CD4-positive, alpha-beta T cell treated with Interleukin-17A for 4 hours (primary cell): ENCODE measurements at places on chromosomes 6 and 20.

DNA sequence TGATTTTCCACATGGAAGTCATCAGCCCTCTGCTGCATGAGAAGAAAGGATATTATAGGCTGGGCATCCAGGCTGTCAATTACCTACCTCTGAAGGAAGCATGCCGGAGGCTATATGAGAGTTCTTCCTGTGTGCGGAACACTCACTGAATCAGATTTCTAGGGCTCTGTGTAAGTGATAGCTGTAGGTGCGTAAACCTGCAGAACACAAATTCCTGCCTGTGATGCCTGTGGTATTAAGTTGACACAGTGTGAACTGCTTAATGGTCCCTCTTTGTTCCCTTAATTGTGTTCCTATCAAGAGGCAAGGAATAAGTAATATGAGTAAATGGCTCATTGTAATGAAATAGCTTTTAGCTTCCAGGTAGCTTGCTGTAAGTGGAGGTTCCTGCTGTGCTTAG lies 103.3 kb downstream of the ANKS1A start:
- DNase-seq: no peak

DNA sequence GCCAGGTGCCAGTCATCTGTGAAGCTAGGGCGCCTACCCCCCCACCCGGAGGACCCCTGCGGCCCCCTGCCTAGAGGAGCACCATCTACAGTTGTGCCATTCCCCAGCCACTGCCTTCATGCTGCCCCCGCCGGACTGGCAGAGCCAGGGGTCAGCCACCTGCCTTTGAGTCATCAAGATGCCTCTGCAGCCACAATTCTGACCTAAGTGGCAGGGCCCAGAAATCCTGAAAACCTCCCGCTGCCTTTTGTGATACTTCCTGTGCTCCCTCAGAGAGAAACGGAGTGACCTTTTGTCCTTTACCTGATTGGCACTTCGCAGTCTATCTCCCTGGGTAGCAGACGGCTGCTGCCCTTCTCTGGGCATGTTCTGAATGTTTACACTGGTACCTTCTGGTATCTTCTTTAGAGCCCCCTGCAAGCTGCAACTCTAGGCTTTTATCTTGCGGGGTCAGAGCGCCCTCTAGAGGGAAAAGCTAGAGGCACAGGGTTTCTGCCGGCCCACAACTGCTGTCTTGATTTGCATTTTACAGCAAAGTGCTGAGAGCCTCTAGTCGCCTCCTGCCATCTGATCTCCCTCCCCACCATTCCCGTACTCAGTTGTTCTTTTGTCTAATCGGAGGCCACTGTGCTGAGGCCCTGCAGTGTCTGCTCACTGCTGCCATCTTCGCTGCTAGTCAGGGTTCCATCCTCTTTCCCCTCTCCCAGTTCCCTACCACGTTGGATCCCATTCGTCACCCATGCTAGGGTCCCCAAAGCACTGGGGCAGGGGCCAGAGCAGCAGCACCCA lies 26.9 kb downstream of the SPATA2 start:
- peak; percentile 53 for DNase-seq

GRCh38 chr6:132234356-132234755 lies 166.9 kb downstream of the MOXD1 start:
- DNase-seq: no peak

DNA sequence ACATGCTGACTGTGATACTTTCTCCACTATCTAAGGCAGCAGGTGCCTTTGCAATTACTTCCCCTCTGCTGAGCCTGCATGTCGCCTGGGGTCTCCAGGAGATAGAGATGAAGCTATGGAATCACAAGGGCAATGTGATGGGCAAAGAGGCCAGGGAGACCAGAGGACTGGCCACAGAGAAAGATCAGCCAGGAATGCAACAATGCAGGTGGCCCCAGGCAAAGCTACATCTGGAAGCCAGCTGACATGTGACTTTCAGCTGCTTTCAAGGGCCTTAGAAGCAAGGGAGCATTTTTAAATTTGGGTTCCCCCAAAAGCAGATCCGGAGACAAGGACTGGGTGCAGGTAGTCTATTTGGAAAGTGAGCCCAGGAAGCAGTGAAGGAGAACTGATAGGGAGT lies 107.9 kb upstream of the SRSF6 start:
- DNase-seq: no peak

DNA sequence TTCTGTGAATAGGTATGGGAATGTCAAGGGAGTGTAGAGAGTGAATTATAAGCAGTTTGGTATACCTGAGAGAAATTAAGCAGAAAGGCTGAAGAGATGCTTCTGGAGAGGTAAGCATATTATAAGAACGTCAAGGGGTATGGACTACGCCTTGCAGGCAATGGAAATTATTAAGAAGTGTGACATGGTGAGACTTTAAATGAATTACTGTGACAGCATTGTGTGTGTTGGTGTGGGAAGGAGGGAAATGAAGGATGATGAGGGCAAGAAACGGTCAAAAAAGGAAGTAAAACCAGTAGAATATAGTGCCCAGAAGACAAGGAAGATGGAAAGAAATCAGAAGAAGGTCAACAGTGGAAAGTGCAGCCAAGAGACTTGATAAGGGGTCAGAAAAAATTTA lies 5.9 kb downstream of the KHDRBS2 start:
- no peak for DNase-seq

DNA sequence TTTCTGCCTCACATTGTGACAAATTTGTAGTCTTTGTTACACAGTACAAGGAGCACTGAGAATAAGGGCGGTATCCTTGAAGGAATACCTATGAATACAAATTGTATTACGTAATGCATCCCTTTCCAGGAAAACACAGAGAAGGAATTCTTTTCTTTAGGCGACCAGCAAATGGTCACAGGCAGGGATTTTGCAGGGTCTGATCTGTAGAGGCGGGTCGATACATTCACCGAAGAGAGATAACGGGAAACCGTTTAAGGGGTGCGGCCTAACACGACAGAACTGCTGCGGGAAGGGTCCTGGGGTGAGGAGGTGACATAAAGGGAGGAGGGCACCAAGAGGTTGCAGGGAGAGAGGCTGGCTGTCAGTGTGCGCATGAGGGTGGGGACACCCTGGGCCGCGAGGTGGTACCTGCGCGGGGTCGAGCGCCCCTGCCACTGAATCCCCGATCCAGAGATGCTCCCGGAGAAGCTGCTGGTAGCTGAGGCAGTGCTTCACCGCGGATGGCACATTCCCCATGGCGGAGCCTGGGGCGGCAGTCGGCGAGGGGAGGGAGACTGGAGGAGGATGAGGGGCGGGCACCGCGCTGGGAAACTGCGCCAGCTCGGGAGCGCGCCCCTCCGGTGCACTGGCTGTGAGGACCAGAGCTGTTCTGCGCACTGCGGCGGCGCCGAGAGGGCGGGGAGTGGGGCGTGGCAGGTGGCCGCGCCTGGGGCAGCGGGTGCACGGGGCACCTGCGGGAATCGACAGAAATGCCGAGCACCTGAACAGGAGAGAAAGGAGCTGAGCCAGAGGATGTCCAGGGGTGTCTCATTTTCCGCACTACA lies at the start of gene HMGCLL1:
HMGCLL1 (minus strand) TSS at position 656 of the 827 bp plus-strand sequence; CDS start at position 519, 137 bp downstream.
- no peak for DNase-seq

GRCh38 chr6:2611092-2611491 lies 139.6 kb downstream of the MYLK4 start:
- no peak for DNase-seq

- DNase-seq: no peak
Measured at GRCh38 chr6:137879299-137879698, 12.2 kb downstream of the TNFAIP3 start.

DNA sequence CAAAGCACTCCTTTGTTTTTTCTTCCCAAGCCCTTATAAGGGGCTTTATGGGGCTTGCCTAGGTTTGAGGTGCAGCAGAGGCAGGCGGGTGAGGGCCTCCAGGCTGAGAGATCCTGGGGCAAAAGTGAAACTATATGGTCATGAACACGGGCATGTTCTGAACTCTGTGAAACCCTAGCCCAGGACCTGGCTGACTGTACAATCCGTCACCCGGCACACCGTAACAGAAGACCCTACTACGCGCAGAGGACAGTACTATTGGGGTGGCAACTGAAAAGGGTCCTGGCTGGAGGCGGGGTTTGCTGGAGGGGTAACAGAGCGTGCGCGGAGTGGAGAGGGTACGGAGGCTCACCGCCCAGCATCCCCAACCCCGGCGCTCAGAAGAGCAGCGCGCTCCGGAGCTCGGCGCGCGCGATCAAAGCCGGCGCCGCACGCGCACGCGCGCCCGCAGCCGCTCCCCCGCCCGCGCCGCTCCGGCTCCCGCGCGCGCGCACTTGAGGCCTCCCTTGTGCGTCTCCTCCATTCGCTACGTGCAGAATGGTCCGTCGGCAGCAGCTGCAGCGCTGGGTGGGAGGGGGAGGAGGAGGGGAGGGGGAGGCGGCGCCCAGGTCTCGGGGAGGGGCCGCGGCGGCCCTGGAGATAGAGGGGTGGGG lies 54.2 kb downstream of the MRPL14 start:
- peak; percentile 80 for DNase-seq

- DNase-seq: no peak
Measured at GRCh38 chr6:121633309-121633708, 197.9 kb downstream of the GJA1 start.

DNA sequence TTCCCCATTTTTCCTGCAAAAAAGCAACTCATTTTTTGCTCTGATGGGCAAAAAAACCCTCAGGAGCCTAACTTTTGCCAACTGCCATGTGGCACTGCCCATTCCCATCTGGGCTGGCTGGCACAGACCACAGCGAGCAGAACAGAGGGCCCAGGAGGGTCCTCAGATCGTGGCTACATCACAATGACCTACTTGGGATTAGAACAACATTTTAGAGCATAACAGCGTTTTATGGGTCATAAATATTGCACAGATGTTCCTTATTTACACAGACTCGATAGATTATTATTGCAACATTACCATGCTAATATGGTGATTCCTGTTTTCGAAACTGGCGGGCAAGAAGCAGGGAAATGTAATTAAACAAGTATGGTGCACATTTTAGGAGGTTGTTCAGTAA lies 28.0 kb downstream of the PTPRT start:
- no peak for DNase-seq

DNA sequence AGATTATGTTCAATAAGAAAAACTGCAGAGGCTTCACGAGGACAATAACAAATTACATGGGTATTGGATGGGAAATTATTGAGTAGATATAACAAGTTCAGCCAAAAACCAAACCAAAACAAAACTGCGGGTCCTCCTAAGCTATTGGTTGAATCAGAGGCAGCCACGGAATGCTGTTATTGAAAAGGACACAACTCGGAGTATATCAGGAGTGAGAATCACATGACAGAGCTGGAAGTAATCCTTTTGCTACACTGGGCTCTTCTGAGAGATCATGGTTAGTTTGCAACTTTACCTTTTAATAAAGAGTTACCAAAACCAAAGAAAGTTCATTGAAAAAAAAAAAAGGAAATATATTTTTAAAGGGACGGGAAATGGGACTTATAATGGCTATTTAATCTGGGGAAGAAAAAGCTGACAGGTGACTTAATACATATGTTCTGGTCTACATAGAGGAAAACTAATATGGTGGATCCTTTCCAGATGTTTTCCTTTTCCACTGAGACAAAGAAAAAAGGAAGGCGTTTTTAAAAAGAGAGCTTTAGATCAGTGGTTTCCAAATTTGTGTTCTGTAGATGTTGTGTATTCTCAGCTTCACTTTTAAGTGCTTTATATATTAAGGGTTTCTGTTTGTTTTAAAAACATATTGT lies 6.9 kb upstream of the CITED2 start:
- no peak for DNase-seq

DNA sequence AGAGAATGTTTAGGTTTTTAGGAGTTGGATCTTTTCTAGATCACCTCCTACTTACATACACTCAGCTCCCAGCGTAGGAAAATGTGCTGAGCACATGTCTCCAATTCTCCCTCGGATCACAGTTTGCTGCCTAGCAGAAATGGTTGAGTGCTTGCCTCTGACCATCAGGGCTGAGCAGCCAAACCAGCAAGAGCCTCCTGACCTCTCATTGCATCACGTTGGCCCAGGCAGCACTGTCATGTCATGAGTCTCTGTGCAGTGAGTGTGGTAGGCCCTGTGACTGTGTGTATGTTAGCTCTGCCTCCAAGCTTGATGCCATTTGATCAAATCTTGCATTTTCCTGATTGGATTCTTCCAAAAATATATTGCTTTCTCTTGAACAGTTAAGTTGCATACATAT lies 112.0 kb downstream of the LRRC1 start:
- no peak for DNase-seq

- DNase-seq: peak; percentile 45
Measured at GRCh38 chr6:122839472-122839871, 50.4 kb downstream of the SMPDL3A start.

DNA sequence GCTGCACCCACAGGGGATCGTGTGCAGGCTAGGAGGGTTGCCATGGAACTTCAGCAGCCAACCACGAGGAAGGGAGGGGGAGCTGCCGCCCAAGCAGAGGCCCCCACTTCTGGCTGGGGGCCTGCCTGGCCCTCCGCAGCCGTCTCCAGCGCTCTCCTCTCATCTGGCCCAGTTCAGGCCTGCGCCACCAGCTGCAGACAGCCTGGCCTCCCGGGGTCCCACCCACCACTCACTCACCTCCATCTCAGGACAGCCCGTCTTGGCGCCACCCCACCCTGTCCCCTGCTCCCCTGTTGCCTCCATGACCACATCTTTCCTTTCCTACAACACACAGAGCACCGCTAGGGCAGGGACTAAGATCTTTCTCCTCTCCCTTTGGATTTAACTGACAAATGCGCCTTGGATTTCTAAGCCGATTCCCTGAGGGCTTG lies 98.7 kb downstream of the ANKRD60 start:
- DNase-seq: no peak

GRCh38 chr6:26575494-26575939 lies 21.2 kb upstream of the ABT1 start:
- DNase-seq: no peak

- DNase-seq: no peak
Measured at GRCh38 chr6:5164092-5164491, 79.0 kb downstream of the PPP1R3G start.

GRCh38 chr6:136920216-136920615 lies 1.9 kb upstream of the SLC35D3 start:
- DNase-seq: no peak

DNA sequence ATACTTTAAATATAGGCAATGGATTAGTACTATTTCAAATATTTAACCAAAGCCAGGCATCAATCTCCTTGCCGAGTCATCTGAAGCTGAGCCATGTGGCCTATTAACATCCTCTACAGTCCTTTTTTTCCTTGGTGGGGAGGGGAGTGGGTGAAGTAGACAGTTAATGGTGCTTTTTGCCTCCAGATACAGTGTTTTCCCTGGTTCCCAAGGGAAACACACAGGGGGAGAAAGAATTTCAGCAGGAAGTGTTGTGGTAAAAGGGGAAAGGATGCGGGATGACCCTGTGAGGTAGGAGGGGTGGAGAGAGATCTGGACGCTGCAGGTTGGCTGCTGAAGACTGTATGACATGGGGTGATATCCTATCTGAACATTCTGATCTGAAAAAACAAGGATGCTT lies 9.6 kb downstream of the CLDN20 start:
- no peak for DNase-seq

- no peak for DNase-seq
Measured at GRCh38 chr6:28125401-28125800, 992 bp downstream of the ZSCAN16 start.
